ENCODE measurements at places on chromosomes 2 and 18.

DNA sequence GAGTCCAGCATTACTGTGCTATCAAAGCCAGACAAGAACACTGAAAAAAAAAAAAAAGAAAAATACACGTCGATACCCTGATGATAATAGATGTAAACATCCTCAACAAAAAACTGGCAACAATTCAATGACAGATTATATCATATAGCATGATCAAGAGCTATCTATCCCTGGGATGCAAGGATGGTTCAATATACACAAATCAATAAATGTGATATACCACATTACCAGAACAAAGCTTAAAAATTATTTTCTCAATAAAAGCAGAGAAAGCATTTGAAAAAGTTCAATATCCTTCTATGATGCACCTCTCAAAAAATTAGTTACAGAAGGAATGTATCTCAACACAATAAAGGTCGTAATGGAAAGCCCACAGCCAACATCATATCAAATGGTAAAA, 332.8 kb upstream of the MMADHC start:
- no peak for DNase-seq

- DNase-seq = no peak
Observed at GRCh38 chr2:174247474-174248186, 702 bp downstream of the OLA1 start.

GRCh38 chr2:76867854-76868253, 654.3 kb downstream of the LRRTM4 start:
- DNase-seq = no peak

DNA sequence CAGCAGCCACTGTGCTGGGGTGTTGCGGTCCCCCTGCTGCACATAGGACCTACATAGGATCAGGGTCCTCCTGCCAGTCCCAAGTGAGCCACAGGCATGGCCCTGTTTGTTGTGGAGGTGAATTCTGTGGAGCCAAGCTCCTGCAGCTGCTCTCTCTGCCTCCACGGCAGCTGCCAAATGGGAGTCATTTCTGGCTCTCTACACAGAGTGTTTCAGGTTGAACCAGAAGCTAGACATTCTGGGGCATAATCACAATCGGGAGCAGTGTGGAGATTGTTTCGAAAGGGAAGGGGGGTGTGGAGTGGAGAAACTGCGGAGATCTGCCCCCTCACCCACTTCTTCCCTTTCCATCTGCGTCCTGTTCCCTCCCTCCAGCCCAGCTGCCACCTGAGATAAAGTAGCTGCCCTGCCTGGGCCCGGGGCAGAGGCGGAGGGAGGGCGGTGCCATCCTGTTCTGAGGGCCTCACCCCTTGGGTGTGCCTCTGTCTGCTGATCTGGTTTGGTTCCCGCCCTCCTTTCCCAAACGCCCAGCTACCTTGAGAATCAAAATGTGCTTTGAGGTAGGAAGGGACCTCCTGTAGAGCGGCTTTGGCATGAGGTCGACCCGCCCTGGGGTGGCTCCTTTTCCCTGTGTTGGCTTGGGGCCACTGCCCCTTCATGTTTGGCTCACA, 139.4 kb downstream of the WDSUB1 start:
- DNase-seq = no peak

GRCh38 chr2:217954971-217955740, 47.6 kb downstream of the TNS1 start:
- DNase-seq = no peak

- no peak for DNase-seq
Observed at GRCh38 chr18:25669741-25670140, 317.8 kb upstream of the ZNF521 start.

- DNase-seq = peak; percentile 97
Observed at GRCh38 chr2:120343433-120344105, 2.4 kb upstream of the INHBB start.

DNA sequence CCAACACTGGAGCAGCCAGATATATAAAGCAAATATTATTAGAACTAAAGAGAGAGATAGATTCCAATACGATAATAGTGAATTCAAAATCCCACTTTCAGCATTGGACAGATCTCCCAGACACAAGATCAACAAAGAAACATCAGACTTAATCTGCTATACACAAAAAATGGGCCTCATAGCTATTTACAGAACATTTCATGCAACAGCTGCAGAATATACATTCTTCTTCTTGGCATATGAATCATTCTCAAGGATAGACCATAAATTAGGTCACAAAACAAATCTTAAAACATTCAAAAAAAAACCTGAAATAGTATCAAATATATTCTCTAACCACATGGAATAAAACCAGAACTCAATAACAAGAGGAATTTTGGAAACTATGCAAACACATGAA, 23.8 kb upstream of the BAZ2B start:
- peak; percentile 68 for DNase-seq

DNA sequence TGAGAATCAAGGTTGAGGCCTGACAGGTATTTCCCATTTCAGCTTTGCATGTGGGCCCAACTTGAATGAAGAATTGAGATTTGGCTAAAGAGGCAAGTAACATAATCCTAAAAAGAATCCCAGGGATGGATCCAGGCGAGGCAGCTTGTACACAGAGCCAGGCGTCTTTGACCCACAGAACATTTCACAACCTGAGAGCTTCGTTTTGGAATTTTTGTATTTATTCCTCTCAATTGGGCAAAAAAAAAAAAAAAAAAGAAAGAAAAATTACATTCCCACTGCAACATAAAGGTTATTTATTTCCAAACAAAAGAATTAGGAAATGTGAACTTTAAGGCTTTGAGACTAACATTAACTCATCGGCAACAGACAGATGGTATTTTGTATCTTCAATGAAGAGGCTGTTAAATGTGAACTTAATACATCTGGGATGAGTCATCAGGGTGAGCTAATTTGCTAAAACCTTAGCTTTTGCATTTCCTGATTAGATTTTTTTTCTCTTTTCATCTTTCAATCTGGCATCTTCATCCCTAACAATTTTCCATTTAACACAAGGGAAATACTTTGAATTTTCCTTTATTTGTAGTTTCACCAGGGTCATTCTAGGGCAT, 478.5 kb upstream of the TNP1 start:
- peak; percentile 69 for DNase-seq

- DNase-seq = no peak
Observed at GRCh38 chr18:45671321-45671720, 52.7 kb upstream of the SLC14A1 start.

GRCh38 chr18:8797206-8797605, 91.8 kb downstream of the MTCL1 start:
- DNase-seq = peak; percentile 46

DNA sequence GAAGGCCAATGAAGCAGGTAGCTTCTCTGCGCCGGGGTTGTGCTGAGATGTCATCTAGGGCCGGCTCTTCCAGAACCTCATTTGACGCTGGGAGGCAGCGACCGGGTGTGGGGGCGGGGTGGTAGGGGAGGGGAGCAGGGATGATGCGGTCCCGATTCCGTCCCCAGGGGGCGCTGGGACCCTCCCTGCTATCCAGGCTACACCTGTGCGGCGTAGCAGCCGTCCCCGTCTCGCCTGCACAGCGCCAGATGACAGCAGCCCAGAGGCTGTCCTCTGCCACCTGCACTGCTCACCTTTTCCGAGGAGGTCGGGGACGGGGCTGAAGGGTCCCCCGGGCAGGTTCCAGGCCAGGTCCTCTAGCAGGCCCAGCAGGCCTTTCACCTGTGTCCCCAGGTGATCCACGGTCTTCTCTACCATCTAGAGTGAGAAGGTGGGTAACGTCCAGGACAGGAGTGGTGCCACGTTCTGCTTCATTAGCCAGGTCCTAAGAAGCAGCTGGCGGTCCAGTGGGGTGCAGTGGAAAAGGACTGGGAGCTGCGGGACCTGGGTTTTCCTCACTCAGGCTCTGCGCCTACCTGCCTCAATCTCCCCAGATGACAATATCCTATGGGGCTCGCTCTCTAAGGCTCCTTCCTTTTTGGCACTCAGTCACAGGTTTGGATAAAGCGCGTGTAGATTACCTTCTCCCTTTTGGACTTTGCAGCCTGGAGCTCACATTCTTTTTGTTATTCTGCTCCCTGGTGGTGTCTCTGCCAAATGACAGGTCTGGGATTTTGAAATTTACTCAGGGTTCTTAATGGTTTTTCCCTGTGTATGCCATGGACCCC, 56.0 kb upstream of the RAB6C start:
- DNase-seq = peak; percentile 68

GRCh38 chr18:25998461-25998860, 92.0 kb downstream of the SS18 start:
- no peak for DNase-seq

- DNase-seq = no peak
Observed at GRCh38 chr2:153495725-153496124, 17.2 kb upstream of the RPRM start.

DNA sequence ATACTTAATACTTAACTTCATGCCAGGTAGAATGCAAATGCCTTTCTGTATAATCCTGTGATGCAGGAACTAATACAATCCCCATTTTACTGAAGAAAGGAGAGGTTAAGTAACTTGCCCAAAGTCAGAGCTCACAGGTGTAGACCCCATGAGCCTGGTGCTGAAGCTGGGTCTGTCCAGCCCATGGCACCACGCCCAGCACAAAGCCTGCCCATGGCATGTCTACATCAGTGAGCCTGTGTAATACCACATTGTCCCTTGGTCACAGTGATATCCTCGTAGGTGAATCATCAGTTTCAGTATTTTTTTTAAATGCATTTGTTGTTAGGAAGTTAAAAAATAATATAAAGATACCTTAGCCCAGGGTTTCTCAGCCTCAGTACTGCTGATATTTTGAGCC, 69.9 kb upstream of the MCFD2 start:
- peak; percentile 57 for DNase-seq

GRCh38 chr18:60996326-60996725, 336.9 kb upstream of the CDH20 start:
- DNase-seq = no peak

DNA sequence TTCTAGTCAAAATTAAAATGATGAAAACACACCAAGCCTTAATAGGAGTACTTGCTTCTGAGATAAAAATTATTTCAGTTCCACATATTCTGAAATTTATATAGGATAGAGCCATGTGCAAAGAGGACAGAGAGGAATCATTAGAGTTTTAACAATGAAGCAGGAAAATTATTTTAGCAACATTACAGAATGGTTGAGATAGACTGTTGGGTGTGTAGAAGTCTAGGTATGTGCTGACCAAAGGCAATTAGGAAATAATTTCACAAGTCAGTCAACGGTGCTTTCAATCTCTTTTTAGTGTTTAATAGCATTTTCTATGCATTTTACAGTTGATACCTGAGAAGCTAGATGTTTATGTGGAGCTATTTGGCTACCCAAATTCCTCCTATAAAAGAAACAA, 25.2 kb downstream of the SOS1 start:
- DNase-seq = no peak

DNA sequence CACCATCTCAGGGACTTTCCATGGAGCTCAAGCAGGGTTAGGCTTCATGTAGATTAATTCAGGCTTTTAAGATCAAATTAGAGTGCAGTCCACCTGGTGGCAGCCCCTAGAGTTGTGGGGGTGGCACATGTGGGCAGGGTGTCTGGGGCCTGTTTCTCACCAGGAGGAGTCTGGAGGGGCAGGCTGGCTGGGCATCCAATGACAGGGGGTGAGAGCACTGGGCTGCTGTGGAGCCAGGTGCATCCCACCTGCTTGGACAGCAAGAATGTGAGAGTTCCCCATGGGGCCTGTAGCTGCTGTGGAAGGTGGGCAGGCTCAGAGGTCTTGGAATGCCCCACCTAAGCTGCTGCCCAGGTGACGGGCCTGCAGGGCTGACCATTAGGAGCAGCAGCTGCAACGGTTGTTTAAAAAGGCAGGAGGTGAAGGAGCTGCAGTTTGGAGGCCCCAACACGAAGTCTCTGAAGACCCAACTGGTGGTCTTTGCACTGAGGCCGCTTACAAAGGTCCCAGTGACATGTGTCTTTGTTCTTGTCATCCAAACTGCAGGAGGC, 686.3 kb upstream of the HS6ST1 start:
- no peak for DNase-seq

DNA sequence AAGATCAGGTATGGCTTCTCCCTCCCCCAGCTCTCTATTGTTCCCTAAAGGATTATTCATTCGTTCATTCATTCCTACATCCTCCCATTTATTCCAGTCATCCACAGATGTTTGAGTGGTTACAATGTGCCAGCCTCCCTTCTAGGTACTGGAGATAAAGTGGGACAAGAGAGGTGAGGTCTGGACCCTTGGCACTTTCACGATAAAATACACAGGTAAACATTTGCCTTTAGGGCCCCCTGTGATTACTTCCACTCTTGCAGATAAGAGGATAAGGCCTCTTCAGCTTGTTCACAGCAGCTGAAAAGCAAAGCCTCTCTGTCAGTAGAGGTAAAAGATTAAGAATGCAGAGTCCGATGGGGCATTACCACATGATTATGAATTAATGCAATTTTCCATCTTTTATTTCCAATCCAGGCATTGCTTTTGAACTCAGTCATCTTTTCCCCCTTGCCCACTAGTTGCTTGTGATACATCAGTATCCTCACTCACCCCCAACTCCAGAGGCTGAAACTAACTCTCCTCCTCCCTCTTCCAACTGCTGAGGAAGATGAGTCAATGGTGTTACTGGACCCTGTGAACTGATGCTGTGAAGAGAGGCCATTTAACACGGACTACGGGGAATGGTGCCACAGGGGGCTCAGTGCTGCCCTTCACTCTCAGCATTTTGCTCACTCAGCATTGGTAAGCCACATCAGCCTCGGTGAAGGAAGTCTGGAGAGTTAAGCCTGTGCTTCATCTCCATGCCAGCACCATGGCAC, 1.1 kb upstream of the DPP4 start:
- no peak for DNase-seq

DNA sequence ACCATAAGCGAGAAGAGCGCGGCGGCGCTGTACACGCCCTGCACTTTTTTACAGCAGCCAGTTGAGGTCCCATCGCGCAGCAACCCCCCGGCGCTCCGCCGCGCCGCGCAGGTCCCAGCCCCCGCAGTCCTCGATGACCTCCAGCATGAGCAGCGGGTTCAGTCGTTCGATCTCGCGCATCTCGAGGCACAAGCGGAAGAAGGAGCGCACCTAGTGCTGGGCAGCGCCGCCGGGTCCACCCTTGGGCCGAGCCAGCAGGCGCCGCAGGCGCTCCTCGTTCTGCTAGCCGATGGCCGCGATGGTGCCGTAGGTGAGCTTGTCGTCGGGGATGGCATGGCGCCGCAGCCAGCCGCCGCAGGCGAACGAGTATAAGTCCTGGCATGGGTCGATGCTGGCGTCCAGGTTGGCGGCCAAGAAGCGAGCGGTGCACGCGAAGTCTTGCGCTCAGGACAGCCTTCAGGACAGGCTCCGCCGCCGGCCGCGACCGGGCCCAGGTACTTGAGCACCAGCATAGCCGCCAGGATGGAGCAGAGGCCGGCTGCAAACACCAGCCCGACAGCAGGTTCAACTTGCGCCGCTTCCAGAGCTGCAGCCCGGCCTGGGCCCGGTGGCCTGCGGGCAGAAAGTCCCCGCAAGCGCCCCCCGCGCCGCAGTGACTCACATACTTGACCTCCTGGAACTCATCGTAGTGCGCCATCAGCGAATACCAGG, 8.3 kb downstream of the ALPP start:
- no peak for DNase-seq

Data from adipocyte (in vitro differentiated cells).